Fibroblast of gingiva (primary cell): ENCODE measurements at places on chromosomes 7 and 10.

- DNase-seq: no peak
These were observed 310.9 kb downstream of the CCDC3 start for GRCh38 chr10:12690525-12691126.

GRCh38 chr7:63925262-63925625 lies 73.4 kb upstream of the ZNF722 start:
- DNase-seq: no peak

DNA sequence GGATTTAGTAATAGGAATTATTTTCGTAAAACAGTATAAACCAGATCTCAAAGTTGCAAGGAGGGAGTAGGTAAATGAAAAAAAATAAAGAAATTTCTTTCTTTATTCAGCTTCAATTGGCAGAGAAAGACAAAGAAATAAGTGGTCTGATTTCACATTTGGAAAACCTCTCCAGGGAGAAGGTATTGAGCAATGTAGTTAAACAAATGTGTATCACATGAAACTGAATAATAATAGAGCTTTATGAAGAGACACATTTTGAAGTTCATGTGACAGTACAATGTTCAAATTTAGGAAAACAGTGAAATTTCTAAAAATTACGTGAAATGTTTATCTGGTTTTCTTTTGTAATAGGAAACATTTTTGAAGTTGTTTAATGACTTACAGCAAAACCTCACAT lies 63.0 kb downstream of the TAX1BP1 start:
- DNase-seq: peak; percentile 82

- no peak for DNase-seq
These were observed 71.3 kb upstream of the TES start for GRCh38 chr7:116139007-116139406.

GRCh38 chr10:42995537-42995936 lies 81.3 kb upstream of the RET start:
- DNase-seq: no peak

- DNase-seq: no peak
These were observed 42.8 kb upstream of the PRSS58 start for GRCh38 chr7:142300689-142301088.

DNA sequence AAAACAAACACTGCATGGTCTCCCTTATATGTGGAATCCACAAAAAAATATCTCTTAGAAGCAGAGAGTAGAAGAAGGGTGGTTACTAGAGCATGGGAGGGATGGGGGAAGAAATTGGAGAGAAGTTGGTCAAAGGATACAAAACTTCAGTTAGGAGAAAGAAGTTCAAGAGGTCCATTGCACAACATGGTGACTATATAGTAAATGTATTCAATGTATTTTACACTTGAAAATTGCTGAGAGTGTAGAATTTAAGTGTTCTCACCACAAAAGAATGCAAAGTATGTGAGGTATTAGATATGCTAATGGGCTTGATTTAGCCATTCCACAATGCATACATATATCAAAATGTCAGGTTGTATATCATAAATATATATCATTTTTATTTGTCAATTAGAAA lies 232.0 kb upstream of the CELF2 start:
- DNase-seq: peak; percentile 66

GRCh38 chr10:122521011-122521410 lies 39.5 kb upstream of the DMBT1 start:
- peak; percentile 39 for DNase-seq

- peak; percentile 25 for DNase-seq
These were observed 2.1 kb downstream of the MXI1 start for GRCh38 chr10:110209454-110209925.

DNA sequence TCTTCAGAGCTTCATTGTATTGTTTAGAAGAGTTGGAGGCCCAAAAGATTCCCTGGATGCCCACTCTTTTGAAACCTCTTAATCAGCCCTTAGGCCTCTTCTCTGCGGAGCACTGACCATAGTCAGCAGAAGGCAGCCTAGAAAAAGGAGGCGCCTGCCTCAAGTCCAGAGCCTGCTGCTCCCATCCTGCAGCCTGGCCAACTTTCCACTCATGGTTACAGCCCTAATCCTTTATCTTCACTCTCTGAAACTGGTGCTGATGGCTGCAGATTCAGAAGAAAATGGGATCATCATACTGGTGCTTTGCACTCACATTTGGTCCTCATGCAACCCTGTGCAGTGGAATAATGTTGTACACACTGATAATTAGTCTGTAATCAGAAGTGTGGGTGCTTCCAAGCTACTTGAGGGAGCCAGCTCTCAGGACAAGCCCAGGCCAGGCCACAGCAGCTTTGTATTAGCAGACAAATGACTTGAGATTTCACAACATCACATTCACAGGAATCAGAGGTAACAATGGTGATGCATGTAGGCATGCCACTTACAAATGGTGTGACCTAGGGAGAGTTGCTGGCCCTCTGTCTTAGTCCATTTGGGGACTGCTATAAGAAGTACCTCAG lies 272.9 kb downstream of the GALNT17 start:
- no peak for DNase-seq

GRCh38 chr10:95756809-95757684 lies 1.1 kb downstream of the ENTPD1 start:
- DNase-seq: no peak

GRCh38 chr10:75935240-75935639 lies 503.8 kb downstream of the LRMDA start:
- DNase-seq: no peak

DNA sequence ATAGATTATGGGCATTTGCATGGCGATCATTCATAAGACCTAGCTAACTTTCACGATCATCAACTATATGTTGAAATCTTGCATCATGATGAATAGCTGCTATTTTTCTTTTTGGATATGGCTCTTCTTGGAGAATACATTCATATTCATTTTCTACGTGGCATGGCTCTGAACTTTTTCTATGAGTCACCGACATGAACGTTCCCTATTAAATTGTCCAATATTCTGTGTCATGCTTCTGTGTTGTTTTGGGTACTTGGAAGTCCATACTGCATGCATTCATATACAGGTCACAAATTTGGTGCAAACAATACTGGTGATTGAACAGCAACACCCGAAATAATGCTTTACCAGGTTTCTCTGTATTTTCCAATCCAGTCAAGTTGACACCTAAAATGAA lies 37.9 kb upstream of the ANKRD1 start:
- DNase-seq: no peak

GRCh38 chr10:43214071-43214955 lies 52.6 kb downstream of the RASGEF1A start:
- no peak for DNase-seq

GRCh38 chr10:129626796-129627435 lies 159.9 kb downstream of the MGMT start:
- DNase-seq: no peak

DNA sequence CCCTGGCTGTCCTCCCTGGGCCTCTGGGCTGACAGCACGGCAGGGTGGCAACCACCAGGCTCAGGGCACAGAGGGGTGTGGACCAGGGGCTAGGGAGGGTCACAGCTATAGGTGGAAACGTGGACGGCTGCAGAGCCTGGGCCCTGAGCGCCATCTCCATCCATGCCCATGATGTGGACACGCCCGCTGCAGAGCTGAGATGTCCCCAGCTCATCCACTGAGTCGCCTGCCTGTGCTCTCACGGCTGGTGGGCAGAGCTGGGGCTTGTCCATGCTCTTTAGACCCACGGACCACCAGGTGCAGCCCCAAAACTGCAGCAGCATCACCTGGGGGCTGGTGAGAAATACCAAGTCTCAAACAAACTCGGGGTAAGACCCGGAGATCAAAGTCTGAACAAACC lies 16.1 kb downstream of the TECPR1 start:
- no peak for DNase-seq

- peak; percentile 89 for DNase-seq
These were observed 1.0 kb upstream of the LYZL2 start for GRCh38 chr10:30630571-30630970.

- no peak for DNase-seq
These were observed 220.3 kb downstream of the EBF3 start for GRCh38 chr10:129743738-129744133.

DNA sequence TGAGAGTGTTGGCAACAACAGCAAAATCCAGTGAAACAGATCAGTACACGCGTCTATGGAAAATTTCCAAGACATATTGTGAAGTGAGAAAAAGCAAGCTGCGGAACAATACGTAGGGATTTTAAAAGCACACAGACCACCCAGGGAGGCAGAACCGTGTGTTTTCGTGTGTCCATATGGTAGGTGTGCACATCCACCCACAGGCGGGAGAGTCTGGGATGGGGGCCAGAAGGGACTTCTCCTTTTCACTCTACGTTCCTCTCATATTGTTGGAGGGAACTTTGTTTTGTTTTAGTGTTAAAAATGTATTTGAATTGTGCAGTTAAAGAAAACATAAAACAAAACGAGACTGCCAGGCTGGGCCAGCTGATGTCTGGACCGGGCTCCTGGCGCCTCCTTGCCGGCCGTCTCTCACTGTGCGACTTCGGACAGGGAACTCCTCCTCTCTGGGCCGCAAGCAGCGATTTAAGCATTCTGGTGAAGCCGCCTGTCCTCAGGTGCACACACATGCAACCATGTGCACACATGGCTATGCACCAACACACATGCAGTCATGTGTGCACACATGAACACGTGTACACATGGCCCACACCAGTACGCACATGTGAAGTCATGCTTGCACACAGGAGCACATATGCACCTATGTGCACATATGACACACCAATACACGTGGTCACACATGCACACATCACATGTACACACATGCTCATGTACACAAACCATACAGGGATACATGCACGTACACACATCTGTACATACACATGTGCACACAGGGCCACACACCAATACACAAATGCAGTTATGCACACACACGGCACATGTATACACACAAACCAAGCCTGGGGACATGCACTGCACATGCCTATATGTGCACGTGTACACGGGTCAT lies 141.1 kb downstream of the ELFN1 start:
- DNase-seq: peak; percentile 10
